SK-MEL-5 (cell line): ENCODE measurements at places on chromosomes 11 and 22.
A peak's percentile ranks its signal among the peaks of the same experiment; 100 is the strongest.

DNA sequence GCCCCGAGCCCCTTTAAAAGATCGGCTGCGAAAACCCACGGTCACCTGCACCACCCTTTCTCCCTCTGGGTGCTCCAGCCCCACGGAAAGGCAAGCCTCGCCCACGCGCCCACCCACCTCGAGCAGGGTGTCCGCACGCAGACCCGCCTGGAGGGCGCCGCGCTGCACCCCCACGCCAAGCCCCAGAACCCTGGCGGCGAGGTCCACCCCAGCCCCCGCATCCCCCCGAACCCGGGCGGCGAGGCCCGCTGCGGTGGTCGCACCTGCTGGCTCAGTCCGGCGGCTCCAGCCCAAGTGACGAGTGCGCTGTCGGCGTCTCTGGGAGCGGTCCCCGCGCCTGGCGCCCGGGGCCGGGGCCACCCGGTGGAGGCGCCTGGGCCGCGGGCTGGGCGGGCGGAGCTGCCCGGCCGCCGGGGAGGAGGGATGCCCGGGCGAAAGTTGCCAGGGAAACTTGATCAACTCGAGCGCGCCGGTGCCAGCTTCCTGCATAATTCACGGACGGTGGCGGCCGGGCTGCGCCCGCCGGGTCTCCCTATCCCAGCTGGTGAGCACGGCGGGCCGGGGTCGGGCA is 1.1 kb downstream of the SHANK2 start:
- DNase-seq: no peak

DNA sequence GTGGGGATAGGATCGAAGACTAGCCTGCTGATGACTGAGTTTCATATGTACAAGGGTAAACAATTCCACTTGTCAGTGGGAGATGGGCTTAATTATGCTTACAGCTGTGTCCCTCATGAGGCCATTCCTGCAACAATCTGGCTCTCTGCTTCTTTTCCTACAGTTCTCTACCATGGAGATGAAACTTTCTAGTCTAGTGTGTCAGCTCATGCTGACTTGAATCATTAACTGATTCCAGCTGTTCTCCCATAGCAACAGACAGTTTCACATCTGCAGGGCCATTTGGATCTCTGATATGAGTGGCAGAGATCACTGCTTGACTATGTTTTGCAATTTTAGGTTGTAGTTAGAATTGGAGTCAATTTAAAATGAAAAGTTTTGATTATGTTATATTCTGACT is 1251.7 kb upstream of the RAG2 start:
- no peak for DNase-seq

GRCh38 chr11:134207538-134208239 is 16.1 kb downstream of the NCAPD3 start:
- DNase-seq: peak; percentile 43

- DNase-seq: peak; percentile 49
These were observed at the start of gene CRYAB for GRCh38 chr11:111911563-111912401. TSS of gene CRYAB (minus strand) at chr11:111911770. CDS start at chr11:111911724, 46 bp downstream.

GRCh38 chr11:27658535-27659236 is 41.6 kb downstream of the BDNF start:
- no peak for DNase-seq

- DNase-seq: no peak
These were observed 145.7 kb upstream of the ALDH3B2 start for GRCh38 chr11:67820081-67820480.

- no peak for DNase-seq
These were observed 365.5 kb downstream of the SHANK2 start for GRCh38 chr11:70886676-70887541.
